CD4-positive, alpha-beta T cell (primary cell): ENCODE measurements at places on chromosomes 7 and 10.

DNA sequence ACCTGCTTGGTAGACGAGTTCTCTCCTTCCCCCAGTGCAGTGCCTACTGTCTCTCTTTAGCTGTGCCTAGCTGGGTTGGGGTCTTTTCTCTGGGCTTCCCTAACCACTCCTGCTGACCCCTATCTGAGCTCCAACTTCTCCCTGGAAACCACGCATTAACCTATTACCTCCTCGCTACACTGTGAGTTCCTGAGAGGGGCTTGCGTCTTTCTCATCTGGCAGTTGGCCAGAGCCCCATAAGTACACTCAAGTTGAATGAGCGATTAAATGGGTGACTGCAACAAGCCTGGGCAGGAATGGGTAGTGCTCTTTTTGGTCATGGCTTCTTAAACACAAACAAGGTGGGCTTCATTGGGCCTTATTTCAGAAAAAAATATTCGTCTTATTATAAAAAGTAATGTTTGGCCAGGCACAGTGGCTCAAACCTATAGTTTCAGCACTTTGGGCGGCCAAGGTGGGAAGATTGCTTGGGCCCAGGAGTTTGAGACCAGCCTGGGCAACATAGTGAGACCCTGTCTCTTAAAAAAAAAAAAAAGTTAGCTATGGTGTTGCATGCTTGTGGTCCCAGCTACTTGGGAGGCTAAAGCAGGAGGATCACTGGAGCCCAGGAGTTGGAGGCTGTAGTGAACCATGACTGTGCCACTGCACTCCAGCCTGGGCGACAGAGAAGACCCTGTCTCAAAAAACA lies 41.4 kb downstream of the SYPL1 start:
- DNase-seq = no peak

- DNase-seq = no peak
Measured at GRCh38 chr10:123203393-123204126, 49.4 kb downstream of the BUB3 start.

- DNase-seq = no peak
Measured at GRCh38 chr7:45163692-45164052, 6.1 kb downstream of the RAMP3 start.

DNA sequence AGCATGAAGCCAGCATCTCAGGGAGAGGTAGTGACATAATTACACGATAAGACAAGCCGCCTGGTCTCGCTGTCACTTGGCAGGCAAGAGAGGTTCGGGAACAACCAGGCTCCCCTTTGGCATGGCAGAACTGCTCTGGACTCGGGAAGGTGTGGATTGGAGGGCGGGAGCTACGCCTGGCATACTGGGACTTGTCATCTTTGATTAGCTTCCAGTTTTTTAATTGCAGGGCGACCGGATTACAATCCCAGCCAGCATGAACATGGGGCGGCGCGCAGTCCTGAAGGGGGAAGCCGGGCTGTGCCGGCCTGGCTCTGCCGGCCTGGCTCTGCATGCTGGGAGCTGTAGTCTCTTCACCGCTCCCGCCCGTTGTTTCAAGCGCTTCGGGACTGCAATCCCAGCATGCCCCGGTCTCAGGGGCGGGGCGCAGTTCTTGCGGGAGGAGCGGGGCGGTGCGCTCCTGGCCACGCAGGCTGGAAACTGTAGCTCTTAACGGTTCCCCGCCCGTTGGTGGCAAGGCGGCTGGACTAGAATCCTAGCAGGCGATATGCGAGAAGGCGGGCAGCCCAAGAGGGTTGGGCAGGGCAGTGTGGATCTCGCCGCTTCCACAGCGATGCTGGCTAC lies 45.5 kb upstream of the ZNF716 start:
- DNase-seq = no peak

- peak; percentile 72 for DNase-seq
Measured at GRCh38 chr7:100221767-100222444, 2.2 kb downstream of the PVRIG start.

GRCh38 chr7:41725013-41725412 lies 22.1 kb upstream of the INHBA start:
- no peak for DNase-seq

DNA sequence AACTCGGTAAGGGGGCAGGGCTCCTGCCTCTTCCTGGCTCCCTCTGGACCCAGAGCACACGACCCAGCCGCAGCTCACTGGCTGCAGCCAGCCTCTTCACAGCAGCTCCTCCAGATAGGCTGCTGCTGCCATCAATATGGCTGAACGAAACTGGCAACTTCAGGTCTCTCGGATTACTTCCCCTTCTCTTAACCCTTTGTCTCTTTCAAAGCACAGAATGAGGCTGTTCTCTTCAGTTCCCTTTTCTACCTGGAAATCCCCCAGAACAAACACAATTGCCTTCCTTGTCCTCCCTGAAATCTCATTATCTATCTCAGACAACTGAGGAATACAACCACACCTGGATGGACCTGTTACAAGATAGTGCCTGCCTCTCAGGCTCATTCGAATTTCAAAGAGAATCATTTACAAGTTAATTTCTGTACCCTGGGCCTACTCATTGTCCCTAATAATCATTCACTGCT lies 193.4 kb upstream of the MBL2 start:
- no peak for DNase-seq

DNA sequence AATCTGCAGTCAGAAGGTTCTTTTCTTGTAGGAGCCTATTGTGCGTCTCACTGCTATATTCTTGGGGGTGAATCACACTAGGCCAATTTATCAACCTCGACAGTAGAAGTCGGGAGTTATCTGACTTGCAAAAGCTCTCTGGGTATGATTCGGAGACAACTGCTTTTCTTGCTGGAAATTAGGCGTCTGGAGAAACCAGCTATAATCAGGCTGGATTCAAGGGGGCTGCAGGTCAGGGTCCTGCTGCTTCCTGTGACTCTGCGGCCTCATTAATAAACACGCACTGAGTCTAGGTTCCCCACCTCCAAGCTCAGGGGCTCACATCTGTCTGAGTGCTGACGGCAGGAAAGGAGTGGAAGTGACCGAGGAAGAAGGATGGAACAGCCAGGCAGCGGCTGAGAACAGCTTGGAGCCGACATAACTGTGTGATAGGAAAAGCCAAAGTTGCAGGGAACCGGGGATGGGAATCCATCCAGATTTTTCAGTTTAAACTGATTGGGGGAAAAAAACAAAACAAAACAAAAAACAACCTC lies 184.6 kb downstream of the FANK1 start:
- DNase-seq = no peak

DNA sequence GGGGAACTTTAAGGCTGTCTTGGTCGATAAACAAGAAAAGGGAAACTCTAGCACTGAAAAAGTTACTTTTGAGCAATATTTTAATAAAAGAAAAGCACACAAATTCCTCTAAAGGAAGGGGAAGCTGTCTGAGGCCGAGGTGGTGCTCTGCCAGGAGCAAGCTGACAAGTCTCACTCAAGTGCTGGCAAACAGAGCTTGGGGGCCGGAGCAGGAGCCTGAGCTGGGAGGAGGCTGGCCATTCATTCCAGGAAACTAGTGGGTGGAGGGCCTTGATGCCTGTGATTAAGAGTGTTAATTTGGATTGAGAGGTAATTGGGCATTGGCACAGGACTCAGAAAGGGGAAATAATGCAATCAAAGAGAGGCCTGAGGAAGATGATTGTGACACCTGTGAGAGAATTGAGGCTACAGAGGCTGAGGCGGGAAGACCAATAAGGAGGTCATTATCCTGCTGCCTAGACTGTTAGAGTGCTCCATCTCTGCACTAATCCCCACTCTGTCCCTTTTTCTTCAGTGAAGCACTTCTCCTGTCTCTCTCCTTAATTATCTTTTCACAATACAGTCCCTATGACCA lies 154.9 kb upstream of the COL1A2 start:
- DNase-seq = no peak

- no peak for DNase-seq
Measured at GRCh38 chr10:84334811-84335210, 6.4 kb downstream of the CCSER2 start.

DNA sequence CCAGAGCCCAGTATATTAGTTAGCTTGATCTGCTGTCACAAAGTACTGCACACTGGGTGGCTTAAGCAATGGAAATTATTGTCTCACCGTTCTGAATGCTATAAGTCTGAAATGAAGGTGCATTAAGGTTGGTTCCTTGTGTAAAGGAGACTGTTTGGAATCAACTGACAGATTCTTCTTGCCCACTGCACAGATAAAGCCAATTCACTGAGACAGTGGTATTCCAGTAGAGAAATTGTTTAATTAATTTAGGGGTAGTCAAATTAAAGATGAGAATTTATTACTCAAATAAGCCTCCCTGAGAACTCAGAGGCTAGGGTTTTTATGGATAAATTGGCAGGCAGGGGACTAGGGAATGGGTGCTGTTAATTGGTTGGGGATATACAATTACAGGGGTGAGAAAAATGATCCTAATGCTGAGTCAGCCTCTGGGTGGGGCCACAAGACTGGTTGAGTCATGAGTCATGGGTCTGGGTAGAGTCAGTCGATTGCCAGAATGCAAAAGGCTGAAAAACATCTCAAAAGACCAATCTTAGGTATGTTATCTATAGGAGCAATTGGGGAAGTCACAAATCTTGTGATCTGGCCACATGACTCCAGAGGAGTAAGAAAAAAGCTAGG lies 23.5 kb upstream of the SAMD9L start:
- no peak for DNase-seq

- no peak for DNase-seq
Measured at GRCh38 chr10:113015201-113015600, 65.2 kb downstream of the TCF7L2 start.

DNA sequence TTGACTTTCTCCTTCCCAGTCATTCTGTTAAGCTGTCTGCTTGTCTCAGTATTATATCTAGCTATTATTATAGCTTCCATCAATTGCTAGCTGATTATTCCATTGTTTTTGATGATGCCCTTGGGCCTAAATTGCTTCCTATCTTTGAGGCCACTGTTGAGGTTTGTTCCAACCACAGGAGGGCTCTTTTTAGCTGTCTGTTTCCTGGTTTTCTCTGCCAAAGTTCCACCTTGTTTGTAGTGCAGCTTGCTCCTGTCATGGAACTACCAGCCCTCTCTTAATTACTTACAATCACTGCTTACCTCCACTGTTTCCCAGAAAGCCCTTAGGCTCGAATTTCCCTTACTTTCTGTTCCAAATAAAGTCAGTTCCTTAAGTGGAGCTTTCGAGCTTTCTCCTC lies 118.7 kb upstream of the SEC61G start:
- DNase-seq = no peak

DNA sequence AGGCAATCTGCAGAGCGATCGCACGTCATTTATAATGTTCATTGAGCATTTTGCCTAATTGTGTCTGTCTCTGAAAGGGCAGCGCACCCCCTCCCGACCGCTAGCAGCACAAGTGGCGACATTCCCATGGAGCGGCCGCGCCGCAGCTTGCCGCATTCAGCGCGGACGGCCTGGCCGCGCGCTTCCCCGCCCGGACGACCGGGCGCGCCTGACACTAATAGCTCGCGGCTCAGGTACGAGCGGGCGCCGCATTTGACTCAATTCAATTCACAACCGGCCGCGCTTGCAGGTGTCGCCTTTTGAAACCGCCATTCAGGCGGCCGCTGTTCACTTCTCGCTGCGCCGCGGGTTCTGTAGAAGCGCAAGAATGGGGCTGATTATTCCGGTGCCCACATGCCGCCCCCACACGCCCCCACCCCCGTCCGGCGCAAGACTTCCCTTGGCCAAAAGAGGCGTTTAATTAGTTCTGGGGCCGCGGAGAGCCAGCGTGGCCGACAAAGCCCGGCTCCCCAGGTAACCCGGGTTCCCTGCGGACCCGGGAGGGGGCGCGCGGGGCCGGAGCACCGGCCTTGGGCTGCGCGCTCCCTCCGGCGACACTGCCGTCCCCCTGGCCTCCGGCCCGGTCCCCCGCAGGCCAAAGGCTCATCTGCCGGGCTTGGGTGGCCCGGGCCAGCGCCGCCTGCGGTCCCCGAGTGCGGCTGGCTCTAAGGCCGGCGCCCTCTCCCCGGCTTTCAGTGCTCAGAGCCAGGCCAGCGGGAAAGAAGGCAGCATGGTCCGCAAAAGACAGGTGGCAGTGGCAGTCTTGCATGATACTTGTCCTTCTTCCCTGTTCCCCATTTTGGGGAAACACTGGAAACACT lies 18.7 kb upstream of the PTF1A start:
- no peak for DNase-seq

- DNase-seq = no peak
Measured at GRCh38 chr7:42694894-42695507, 216.9 kb downstream of the C7orf25 start.

DNA sequence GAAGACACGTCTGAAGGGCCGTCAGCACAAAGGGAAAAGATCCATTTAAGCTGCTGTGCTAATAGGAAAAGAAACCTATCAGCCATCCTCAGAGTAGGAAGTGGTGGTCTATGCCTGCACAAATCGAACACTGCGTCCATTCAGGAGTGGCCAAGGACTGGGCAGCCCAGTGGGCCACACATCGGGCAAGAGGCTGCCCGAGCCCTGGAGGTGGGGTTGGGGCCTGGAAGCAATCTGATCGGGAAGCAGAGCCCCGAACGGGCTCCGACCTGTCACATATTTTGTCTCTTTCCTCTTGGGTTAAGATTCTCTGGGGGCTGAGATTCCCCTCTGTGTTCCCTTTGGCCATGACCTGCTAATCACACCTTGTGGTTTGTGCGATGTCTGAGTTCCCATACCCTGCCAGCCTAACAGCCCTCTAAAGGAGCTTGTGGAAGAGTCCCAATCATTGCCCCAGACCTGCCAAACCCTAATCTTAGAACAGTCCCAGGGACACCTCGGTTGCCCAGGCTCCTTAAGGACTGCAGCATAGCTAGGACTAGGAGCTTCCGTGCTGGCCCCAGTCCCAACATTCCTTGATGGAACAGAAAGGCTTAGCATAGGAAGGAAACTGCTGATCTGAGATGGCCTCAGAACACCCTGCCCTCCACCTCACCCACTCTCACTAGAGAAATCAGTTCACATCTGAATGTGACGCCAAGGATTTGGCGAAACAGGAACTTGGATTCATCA lies 77.9 kb upstream of the SAMD8 start:
- no peak for DNase-seq

- no peak for DNase-seq
Measured at GRCh38 chr10:89978081-89978480, 276.7 kb downstream of the KIF20B start.

DNA sequence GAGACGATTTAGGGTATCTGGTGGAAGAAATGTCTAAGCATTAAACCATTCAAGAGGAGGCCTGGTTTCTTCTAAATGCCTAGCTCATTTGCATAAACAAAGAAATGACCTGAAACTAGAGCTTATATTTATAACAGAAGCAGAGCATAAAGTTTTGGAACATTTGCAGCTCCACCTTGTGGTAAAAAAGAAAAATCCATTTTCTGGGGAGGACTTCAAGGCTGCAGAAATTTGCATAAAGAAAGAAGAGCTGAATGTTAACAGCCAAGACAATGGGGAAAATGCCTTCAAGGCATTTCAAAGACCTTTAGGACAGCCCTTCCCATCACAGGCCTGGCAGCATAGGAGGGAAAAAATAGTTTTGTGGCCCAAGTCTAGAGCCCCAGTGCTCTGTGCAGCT lies 362.0 kb downstream of the ZNF248 start:
- DNase-seq = no peak

GRCh38 chr7:159012353-159013069 lies 132.2 kb downstream of the VIPR2 start:
- no peak for DNase-seq

DNA sequence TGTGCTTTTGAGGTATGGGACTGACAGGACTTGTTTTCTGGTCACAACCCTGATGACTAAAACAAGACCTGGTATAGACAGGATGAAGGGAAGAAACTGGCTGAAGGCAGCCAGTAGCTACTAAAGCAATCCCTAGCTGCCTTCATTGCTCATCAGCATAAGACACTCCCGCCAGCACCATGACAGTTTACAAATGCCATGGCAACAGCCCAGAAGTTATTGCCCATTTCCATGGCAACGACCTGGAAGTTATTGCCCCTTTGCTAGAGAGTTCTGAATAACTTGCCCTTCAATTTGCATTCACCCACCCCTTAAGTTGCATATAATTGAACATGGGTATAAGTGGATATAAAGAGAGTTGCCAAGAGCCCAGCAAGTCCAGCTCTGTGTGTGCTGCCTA lies 169.6 kb upstream of the FAM171A1 start:
- DNase-seq = no peak
